ENCODE measurements at places on chromosomes 1 and 21.

DNA sequence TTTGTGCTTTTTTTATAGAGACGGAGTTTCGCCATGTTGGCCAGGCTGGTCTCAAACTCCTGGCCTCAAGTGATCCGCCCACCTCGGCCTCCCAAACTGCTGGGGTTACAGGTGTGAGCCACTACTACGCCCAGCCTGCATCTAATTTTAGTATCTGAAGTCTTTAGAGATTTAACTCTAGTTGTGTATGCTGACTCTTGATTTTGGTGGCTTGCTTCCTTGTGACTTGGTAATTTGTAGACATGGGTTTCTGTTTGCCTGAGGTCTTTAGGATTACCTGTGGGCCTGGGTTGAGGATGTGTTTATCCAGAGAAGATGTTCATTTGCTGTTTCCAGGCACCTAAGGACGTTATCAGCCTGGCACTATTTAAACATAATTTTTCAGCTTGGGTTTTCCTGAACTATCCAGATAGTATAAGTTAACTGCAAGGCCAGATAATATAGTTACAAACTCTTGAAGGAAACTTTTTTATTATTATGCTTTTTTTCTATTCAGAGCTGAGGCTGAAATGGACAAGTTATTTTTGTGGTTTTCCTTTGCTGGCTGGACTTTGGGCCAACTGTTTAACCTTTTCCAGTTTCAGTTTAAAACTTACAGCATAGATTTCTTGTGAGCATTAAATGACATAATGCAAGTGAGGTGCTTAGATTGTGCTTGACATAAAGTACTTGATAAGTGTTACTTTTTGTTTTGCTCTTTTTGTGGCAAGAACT is 7.5 kb upstream of the VASH2 start:
- no peak for DNase-seq

DNA sequence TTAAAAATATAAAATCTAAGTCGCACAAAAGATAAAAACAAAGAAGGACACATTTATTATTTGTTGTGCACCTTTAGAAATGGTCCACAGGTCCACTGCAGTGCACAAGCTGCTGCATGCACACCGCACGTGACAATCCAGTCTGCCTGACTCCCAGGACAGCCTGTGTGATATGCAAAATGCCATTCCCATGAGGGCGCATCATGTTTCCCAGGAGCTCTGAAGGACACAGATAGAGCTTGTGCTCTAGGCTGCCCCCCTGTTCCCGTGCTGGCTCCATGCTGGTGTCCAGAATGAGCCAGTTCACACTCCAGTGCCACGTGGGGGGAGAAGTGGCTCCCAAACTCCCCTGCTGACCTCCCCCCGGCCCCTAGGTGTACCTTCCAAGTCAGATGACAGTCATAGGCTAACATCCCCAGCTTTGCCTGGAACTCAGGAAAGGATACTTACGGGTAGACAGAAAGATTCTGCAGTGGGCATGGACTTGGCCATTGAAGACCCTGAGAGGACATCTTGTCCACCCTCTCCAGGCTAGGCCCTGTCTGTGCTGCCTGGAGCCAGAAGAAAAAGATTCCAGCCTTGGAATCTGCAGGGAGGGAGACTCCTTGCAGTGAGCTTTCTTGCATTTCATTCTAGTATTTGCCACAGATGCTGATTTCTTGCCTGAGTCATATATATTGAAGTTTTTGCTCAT is 26.3 kb downstream of the RAB7B start:
- no peak for DNase-seq

DNA sequence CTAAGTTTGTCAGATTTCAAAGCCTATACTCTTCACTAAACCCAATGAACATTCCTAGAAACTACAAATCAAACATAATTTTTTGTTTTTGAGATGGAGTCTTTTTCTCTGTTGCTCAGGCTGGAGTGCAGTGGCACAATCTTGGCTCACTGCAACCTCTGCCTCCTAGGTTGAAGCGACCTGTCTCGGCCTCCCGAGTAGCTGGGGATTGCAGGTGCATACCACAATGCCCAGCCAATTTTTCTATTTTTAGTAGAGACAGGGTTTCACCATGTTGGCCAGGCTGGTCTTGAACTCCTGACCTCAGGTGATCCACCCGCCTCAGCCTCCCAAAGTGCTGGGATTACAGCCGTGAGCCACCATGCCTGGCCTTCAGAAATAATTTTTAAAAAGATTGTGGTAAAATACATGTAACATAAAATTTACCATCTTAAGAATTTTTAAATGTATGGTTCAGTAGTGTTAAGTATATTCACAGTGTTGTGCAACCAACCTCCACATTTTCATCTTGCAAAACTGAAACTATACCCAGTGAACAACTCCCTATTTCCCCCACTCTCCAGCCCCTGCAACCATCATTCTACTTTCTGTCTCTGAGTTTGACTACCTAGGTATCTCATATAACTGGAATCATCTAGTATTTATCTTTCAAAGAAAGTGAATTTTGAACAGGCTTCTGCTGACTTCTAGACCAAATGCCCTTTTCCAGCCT is 2.7 kb upstream of the CFAP141 start:
- DNase-seq, result no peak

- no peak for DNase-seq
These were observed 11.0 kb upstream of the CDK18 start for GRCh38 chr1:205493241-205494085.

- no peak for DNase-seq
These were observed 14.4 kb upstream of the ZFP69B start for GRCh38 chr1:40435876-40436275.

Measured in non-pigmented ciliary epithelial cell (primary cell).